ENCODE measurements at places on chromosomes 1 and 21.

DNA sequence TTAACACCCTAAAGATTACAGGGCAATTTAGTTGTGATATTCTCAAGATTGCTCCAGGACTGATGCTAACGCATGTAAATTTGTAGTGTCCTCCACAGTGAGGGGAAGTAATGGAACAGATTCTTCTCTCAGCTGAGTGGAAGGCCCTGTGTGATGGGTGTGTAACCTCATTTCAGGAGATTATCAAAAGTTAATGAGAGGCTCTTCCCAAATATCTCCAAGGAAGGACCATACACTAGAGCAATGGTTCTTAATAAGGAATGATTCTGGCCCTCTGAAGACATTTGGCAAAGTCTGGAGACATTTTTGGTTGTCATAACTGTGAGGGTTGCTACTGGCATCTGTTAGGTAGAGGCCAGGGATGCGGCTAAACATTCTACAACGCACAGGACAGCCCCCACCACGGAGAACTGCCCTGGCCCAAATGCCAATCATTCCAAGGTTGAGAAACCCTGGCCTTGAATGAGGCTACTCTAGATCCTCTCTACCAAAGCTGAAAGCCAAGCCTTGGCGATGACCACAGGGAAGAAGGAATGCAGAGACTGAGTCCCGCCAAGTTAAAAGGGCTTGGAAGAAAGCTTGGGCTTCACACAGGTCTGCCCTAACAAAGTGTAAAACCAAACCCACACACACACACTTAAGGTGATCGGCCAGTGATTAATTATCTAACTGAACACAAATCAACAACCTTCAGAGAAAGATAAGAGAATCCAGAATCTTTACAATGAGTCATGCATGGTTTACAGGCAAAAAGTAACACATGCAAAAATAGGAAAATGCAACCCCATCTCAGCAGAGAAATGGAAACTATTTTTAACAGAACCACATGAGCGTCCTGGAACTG is 135.8 kb downstream of the SYF2 start:
- no peak for DNase-seq

DNA sequence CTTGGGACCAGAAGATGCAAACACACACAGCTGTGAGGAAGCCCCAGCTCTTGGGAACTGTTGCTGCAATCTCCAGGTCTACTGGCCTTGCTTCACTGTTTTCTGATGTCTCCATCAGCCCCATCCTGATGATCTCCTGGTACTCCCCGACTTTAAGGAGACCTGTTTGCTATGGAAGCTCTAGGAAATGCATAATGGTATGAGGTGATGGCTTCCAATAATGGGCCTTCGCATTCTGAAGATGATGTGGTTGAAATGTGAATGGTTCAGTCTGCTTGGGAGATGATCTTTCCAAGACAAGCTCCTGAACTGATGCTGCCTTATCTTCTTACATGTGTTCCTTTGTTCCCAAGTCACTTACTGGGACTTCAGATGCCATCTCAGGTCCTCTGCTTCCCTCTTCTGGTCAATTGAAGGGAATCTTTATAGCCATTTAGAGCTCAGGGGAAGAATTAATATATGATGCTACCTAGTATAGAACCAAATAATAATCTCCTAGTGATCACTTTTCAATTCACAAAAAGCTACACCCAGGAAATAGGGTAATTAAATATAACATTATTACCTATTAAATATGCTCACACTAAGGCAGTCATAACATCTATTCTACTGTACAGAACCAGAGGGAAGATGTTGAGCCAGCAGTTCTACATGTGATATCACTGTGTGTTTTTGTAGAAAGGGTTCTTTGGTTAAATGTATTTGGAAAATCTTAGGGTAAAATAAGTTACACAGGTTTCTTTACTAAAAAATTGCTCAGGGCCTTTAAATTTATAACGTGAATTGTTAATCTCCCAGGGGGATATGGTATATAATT is 73.9 kb upstream of the VTCN1 start:
- DNase-seq, result peak; percentile 26

- no peak for DNase-seq
Measured at GRCh38 chr1:165600793-165601192, 30.2 kb upstream of the MGST3 start.

DNA sequence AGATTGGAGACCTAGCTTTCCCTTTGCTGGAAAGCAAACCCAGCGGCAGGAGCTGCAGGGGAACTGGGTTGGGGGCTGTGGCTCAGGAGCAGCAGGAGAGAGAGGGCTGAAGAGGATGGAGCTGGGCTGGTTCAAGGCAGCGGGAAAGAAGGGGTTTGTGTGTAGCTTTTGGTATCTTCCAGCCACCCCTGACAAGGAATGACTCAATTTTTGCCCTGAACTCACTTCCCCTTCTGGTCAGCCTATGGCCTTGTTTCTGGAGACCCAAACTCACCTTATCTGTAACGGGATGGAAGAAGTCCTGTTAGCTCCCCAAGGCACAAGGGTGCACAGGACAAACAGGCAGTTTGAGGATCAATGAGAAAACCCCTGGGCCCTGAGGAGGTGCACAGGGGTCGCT is 13.1 kb downstream of the C1orf115 start:
- DNase-seq, result no peak

DNA sequence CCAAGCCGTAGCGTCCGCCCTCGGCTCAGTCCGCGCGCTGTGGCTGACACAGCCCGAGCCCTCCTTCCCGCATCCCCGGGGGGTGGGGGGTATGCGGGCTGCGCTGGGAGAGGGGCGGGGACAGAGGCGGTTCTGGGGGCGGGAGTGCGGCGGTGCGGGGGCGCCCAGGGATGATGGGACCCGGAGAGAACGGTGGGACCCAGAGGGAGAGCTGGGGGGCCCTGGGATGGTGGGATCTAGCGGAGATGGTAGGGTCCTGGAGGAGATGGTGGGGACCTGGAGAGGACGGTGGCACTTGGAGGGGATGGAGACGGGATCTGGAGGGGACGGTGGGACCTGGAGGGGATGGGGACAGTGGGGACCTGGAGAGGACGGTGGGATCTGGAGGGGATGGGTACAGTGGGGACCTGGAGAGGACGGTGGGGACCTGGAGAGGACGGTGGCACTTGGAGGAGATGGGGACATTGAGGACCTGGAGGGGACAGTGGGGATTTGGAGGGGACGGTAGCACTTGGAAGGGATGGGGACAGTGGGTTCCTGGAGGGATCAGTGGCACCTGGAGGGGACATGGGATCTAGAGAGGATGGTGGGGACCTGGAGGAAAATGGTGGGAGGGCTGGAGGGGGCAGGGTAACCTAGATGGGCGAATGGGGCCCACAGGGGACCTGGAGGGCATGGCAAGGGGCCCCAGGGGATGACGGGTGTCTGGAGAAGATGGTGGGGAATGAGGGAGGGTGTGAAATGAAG is 477 bp downstream of the SNAP47 start:
- no peak for DNase-seq

Measured in BJ (cell line).